Mesenteric fat pad (tissue), 1 donor: ENCODE measurements at places on chromosomes 11 and 22. TPM values are rescaled to one million over a fixed set of nuclear protein-coding genes. Genes with fewer than 3 reads are reported as not detected.

- no peak for DNase-seq
Observed at GRCh38 chr11:64264371-64264852, 13.1 kb downstream of the PLCB3 start.

- peak; percentile 45 for DNase-seq
Observed at GRCh38 chr11:45141631-45142030, 4.8 kb upstream of the PRDM11 start.

GRCh38 chr11:75538150-75538942, 12.6 kb upstream of the GDPD5 start:
- DNase-seq: no peak

The MMP13 gene
- total RNA-seq: not detected

The SYT9 gene
- total RNA-seq: not detected

DNA sequence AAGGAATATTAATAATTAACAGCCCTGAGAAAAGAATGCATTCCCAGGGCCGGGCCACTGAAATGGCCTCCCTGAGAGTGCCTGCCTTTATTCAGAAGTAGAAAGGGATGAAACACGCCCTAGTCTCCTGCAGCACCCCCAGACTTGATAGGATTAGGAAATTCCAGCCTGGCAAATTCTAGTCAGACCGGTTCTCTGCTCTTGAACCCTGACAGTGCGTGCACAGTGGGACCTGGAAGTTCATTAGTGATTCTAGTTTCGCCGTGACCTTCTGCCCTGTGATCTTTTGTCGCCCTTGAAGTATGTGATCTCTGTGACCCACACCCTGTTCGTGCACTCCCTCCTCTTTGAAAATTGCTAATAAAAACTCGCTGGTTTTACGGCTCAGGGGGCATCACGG, 2.1 kb upstream of the GSTP1 start:
- DNase-seq: no peak

DNA sequence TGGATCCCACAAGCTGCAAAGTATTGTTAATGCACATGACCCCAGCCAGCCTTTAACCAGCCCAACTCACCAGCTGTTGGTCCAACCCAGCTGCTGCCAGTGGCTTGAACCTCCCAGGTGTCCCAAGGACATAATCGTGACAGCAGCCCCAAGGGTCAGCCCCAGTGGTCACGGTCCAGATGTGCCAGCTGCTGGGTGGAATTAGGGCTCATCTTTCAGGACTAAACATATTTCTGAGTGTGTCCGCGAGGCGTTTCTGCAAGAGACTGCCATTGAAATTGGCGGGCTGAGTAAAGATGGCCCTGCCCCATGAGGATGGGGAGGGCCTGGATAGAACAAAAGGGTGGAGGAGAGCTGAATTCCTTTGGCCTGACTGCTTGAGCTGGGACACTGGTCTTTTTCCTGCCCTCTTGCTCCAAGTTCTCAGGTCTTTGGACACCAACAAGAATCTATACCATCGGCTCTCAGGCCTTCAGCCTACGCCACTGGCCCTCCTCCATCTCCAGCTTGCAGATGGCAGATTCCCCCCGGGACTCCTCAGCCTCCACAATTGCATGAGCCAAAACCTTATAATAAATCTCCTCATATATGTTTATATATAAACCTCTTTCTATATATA, 240.2 kb downstream of the MN1 start:
- DNase-seq: no peak

The ZNF215 gene
- total RNA-seq: 2.5 TPM

GRCh38 chr11:126502159-126502558, 146.7 kb downstream of the ST3GAL4 start:
- peak; percentile 85 for DNase-seq

GRCh38 chr11:129992161-129992944, 10.3 kb downstream of the PRDM10 start:
- no peak for DNase-seq
